CMK (cell line): ENCODE measurements at places on chromosomes 1 and 21.

GRCh38 chr1:172843444-172843843 is 184.5 kb downstream of the FASLG start:
- DNase-seq = no peak

DNA sequence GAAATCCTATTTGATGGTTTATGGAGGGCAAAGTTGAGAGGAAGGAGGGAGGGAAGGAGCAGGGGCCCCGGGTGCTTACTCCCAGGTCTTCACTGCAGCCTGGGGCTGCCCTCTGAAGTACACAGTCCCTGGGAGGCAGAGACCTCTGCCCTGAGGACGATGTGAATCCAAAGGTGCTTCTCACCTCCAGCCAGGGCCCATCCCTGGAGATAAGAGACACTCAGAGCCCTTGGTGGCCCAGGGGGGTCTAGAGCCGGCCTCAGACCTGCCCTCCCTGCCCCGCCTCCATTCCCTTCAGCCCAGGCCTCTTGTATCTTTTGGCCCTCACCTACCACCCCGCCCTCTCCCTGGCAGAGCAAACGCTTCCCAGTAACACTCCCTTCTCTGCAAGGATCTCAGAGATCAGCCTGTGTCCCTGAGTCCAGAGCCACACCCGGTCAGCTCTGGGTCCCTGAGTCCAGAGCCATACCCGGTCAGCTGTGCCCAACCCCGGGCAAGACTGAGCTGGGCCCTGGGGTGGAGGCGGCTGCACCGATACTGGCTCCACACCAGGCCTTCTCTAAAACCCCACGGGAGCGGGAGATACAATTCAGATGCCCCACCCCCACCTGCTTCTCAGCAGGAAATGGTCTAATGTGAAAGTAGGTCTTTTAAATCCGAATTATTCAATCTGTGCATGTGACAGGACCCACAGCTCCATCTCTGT is 3.6 kb upstream of the GNB1 start:
- DNase-seq = no peak

GRCh38 chr1:196544617-196545016 is 63.6 kb downstream of the KCNT2 start:
- no peak for DNase-seq

DNA sequence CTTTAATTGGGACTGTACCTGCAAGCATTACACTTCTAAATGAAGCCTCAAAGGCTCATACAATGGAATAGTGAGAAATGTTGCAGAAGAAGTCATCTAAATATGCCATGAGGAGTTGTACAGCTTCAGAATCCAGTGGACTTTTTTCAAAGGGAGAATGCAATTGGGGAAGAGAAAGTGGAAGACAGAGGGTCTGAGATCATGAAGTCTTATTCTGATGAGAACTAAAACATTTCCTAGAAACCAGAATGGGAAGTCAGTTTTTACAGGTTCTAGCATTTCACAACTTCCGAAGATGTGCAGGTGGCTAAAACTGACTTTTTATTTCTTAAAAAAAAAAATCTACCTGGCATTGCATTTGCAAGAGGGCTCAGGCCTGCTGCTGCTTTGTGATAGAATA is 424.4 kb upstream of the RUNX1 start:
- no peak for DNase-seq

DNA sequence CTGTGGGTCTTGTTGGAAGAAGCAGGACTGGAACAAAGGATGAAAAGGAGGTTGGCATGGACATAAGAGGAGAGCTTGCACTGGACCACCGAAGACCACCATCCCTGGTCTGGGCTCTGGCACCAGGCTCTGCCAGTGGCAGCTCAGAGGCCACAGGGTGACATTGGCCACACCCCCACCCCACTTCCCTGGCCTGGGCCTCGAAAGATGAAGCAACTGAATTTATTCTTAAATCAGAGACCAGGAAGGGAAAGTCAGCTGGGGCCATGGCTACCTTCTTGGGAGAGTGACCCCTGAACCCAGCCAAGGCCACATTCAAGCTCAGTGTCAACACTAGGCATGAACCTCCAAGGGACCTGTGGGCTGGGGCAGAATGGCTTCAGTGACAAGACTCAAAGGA is 4.0 kb downstream of the KLHDC7A start:
- no peak for DNase-seq

DNA sequence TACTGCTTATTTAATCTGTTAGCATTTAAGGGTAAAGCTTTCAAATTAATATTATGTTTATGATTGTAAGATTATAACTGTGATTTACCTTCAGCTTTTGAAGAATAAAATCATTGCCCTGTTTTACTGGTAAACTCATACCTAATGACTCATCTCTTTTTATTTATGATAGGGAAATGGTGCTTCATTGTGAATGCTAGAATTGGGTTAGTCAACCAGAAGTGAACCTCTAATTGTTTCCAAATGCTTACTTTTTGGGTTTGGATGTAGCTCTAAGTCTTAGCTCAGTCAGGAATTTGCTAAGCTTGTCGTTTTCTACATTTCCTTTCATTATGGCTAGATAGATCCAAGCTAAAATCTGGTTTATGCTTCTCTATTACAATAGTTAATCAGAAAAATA is 59.4 kb downstream of the SLC30A7 start:
- no peak for DNase-seq

GRCh38 chr21:26815197-26815596 is 30.0 kb downstream of the ADAMTS1 start:
- DNase-seq = no peak

DNA sequence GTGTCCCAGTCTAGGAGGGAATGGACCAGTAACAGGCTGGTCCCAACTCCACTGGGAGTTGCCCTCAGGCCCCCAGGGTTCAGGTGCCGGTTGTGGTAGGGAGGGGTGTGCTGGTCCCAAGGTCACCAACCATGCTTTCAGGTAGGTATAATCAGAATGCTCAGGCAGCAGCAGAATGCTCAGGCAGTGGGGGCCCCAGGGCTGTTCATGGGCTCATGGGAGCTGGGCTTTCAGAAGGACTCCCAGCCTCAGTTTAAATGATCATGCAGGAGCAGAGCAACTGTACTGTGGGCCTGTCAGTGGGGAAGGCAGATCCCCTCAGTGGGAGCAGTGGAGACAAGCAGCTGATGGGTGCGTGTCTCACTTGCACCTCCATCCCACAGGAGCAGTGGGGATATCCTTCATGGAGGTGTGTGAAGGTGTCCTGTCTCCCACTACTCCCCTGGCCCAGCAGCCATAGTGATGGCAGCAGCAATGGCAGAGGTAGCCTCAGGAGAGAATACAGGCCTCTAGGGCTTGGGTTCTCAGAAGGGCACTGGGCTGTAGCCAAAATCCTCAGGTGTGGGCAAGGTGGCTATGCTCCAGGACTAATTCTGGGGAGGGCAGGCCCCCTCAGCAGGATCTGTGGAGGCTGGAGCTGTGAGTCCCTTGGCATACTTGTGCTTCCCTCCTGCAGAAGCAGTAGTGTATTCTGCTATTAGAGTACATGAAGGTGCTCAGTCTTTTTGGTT is 917.3 kb upstream of the B3GALT2 start:
- no peak for DNase-seq

- peak; percentile 30 for DNase-seq
Measured at GRCh38 chr1:218521414-218522169, 176.5 kb downstream of the TGFB2 start.

DNA sequence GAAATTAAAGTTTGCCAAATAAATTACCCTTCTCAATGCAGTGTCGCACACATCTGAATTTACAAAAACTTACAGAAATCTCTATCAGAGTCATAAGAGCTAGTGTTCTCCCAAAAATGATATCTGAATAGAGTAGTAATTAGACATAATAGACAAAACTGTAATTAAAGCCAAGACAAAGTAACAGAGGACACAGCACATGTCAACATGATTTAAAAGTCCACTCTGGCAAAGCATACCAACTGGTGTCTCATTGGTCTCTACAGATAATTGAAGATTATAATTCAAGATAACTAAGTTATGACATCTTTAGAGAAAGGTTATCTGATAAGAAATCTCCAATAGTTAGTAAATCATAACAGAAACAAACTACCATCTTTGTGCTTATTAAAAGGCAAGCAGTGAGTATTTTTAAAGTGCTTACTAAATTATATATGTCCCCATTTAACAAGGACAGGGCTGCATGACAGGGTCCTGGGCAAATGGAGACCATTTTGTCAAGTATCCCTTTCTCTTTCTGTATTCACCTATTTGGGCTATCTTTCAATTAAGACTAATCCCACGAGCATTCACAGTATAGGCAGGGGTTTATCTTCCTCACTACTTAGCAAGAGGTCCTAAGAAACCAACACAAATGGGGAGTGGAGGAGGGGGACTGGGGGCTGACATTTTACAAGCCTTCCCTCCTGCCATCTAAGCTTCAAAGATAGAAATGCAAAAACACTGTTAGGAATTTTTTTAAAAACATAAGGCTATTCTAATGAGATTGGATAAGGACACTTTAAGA is 26.0 kb downstream of the PTP4A2 start:
- DNase-seq = no peak

DNA sequence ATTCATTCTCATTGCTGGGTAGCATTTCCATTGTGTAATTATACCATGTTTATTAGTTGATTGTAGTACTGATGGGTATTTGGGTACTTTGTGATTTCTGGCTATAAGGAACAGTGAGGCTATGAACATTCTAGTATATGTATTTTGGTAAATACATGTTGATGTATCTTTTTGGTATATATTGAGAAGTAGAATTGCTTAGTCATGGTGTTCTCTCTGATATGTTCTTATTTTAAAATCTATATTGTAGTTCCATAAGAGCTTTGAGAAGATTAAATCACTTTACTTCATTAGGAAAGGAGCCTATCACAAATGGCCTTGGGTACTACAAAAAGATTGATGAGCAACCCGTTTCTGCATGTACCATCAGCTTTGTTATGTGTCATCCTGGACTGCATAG is 13.4 kb downstream of the MIXL1 start:
- DNase-seq = no peak

- DNase-seq = no peak
Measured at GRCh38 chr1:31694069-31694963, 9.5 kb downstream of the COL16A1 start.

DNA sequence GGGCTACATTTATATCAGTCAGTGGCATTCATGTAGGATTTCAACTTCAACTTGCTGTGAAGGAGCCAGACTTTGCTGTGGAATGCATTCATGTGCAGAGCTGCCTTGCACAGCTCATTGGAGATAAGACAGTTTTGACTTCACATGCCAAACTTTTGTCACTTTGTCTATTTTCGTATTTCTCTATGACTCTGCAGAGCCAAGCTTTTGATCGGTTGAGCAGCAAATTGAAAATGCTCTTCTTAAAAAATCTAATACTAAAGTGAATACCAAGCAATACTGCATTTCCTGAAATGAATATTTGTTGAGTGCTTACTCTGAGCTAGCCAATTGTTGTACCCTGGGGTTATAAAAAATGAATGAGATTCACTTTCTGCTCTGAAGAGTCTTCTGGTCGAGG is 388.7 kb downstream of the ST6GALNAC3 start:
- DNase-seq = no peak

DNA sequence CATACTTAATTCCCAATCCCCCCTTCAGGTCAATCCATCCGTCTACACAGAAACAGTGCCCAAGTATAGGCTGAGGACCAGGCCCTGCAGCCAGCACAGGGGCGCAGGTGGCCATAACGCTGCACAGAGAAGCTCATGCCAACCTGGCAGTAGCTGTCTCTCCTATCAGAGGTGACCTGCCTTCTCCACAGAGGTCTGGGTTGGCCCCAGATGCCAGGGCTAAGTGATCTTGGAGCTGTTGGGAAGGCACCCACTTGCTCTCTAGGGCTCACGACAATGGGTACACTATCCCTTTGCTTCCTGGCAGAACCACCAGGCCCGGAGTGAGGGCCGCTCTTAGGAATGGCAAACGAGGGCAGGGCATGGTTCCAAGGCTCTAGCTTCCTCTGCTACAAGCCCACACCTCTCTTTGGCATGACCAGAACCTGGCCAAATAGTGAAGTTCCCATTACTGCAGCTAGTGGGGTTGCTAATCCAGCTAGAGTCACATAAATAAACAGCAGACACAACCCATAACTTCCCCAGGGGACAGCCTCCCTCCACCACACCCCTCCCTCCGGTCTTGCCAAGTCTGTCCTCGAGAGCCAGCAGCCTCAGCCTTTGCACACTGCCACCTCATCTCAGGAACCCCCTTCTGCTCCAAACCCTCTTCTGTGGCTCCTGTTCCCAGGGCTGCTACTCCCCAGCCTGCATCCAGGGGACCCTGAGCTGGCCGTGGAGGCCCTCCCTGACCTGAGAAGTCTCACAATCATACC is 113.0 kb downstream of the GLIS1 start:
- no peak for DNase-seq

GRCh38 chr1:79760531-79760930 is 754.0 kb upstream of the ADGRL4 start:
- DNase-seq = no peak

DNA sequence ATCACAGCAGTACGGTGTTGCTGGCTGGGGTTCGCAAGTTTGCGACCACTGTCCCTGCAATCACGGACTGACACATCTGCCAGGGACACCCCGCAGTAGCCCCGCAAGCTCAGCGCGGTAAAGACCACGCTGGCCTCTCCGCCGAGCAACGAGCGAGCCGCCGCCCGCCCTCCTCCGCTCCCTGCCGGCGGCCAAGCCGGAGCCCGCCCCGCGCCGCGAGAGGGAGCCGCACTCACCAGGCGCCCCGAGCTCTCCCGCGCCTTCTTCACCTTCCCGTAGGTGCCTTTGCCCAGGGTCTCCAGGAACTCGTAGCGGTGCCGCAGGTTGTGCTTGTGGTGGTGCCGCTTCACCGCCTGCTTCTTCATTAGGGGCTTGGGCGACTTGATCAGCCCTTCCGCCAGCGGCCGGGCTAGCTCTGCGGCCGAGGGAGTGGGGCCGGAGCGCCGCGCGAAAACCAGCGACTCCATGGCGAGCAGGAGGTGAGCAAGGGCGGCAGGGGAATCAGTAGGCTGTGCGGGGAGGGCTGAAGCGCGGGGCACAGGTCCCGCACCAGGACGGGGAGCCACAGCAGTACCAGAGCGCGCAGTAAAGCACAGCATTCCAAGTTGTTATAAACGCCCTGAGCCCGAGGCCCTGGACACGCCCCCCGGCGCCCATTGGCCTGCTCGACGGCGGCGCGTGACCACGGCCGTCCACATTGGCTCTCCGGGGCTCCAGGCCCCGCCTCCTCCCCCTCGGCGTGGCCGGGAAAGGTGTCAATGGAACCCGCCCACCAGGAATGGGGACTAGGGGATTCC is at the start of gene NUAK2:
TSS of gene NUAK2 (minus strand) at position 584 of the 797 bp plus-strand sequence. CDS start at position 467, 117 bp downstream.
- peak; percentile 44 for DNase-seq

DNA sequence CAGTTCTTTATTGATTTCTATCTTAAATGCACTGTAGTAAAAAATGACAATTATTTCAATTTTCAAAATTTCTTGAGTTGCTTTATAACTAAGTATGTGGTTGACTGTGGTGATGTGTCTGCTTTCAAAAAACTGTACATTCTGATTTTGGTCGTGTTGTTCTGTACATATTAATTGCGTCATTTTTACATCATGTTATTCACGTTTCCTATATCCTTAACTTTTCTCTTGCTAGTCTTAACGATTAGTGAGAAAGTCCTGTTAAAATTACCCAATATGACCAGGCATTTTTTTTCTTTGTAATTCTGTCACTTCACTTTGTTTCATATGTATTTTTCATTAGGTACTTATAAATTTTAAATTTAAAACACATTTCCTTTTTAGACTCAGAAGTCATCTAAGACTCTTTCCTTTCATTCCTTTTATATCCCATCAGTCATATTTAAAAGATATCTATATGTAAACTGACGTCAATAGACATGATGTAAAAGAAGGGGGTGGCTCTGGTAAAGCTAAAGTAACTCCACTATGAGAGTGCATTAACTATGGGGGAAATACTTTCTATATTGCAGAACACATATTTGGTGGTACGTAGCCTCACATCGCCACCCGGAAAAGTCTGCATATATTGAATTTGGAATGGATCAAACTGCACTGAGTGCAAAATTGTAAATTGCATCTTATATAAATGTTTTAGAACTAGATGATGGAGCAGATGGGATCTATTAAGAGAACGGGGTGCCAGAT is 1.1 kb upstream of the COA6 start:
- no peak for DNase-seq

GRCh38 chr1:226763905-226764264 is 24.8 kb upstream of the ITPKB start:
- DNase-seq = no peak
